ENCODE measurements at places on chromosomes 4 and X.
A peak's percentile ranks its signal among the peaks of the same experiment; 100 is the strongest.

DNA sequence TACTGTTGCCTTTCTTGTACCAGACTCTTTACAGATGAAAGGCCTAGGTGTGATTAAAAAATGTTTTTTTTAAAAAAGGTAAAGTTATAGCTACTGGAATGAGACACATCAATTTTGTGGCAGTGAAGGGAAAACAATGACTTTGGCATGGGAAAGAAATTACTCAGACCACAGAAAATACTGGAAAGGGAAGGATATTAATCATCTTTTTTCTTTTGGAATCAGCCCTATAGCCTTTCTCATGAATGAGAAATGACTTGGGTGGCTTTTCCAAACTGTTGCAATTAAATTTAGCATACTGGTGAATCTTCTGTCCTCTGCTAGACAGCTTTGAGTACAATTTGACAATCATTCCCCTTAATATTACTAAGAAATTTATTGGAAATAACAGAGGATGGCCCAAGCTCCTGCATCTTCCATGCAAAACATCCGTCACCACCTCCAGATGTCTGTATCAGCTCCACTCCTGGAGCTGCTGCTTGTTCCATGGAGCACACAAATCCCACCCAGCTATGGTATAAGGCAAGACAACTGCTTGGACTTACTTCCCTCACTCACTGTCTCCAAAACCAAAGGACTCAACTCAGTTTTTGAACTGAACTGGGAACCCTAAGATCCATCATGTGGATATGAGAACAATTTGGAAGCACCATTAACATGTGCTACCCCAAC lies 97.6 kb upstream of the ARSJ start:
- DNase-seq = no peak

DNA sequence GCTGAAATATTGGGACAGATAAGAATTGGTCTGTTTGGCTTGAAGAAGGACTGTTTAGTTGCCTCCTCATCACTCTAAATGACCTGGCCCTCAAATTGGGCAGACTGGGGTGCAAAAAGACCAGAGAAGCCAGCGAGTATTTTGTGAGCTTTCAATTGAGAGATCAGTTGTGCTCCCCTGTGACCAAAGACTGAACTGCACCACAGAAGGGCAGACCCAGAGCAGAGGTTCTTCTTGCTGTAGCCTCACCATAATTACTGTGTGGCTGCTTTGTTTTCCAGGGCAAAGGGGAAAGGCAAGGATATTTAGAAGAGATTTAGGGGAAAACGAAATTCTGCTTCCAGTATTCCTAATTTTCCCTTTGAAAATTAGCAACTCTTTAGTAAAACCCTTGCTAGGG lies 104.0 kb upstream of the MBNL3 start:
- no peak for DNase-seq

DNA sequence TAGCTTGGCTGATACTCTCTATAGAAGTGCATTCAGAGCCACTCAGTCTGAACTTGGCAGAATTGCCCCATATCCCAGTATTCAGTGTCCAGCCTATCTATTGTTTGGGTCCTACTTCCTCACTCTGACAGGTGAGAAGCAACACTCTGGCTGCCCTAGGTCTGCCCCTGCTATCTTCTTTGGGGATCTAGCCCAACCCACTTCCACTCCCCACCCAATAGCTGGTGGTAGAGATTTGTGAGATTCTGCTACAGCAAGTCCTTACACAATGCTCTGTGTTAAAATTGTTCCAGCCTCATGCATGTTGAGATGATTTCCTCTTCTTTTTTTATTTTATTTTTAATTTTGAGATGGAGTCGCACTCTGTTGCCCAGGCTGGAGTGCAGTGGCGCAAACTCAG lies 67.6 kb downstream of the TRIM2 start:
- no peak for DNase-seq

- no peak for DNase-seq
Observed at GRCh38 chrX:138020941-138021340, 455.0 kb downstream of the ZIC3 start.

GRCh38 chrX:100673397-100673953 lies 29.5 kb downstream of the SRPX2 start:
- no peak for DNase-seq

GRCh38 chr4:176186067-176186466 lies 9.3 kb downstream of the SPATA4 start:
- no peak for DNase-seq

DNA sequence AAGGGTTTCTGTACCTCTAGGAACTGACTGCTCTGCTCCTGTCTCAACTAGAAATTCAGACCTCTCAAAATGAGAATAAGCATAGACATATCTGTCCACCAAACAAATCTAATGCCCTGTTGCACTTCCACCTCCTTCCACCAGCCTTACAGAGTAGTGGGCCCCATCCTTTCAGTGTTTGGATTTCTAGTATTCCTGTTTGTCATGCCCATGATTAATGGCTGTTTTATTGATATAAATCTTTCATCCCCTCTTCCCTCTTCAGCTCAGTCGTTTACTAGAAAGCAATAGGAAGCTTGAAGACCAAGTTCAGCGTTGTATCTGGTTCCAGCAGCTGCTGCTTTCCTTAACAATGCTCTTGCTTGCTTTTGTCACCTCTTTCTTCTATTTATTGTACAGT lies 46.2 kb downstream of the MOSPD2 start:
- DNase-seq = no peak

DNA sequence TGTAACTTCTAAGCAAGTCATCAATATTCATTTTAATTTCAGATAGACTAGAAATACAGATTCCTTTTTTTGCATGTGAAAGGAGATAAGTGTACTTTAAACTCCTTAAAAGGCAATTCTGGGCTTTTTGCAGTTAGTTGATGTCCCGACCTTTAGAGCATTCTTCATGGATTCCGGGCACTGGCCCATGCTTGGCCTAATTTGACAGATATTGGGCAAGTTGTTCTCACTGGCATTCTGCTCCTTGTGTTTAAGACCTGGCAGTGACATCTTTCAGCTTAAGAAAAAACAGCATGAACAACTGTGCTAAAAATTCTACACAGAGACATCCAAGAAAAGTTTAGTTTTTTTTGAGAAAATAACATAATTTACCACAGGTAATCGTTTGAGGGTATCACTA lies 1037.2 kb downstream of the PCDH18 start:
- DNase-seq = no peak

- DNase-seq = no peak
Observed at GRCh38 chr4:62482355-62482754, 1282.2 kb downstream of the ADGRL3 start.

DNA sequence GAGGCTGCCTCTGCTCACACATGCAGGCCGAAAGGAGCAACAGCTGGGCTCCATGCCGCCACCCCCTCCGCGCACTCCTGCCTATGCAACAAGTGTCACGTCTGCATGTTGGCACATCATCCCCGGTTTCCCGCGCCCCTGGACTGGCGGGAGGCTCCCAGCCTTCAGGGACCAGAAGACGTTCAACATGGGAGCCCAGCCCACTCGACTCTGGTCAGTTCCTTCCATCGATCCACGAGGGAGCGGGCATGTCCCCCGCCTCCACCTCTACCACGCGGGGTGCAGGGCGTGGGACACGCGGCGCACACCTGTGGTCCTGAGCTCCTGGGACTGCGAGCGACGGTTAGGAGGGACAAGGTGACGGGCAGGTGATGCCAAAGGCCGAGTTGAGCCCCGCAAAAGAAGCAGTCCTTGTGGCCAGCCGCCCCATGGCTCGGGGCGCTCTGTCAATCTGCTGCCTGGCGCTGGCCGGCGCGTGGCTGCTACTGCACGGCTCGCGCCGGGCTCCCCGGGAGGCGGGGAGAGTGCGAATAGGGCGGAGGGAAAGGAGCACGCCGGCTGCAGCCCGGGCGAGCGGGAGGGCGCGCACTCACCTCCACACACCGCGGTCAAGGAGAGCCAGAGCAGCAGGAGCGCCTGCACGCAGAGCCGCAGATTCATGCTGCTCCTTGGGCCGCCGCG lies 645 bp downstream of the APLN start:
- DNase-seq = peak; percentile 22

DNA sequence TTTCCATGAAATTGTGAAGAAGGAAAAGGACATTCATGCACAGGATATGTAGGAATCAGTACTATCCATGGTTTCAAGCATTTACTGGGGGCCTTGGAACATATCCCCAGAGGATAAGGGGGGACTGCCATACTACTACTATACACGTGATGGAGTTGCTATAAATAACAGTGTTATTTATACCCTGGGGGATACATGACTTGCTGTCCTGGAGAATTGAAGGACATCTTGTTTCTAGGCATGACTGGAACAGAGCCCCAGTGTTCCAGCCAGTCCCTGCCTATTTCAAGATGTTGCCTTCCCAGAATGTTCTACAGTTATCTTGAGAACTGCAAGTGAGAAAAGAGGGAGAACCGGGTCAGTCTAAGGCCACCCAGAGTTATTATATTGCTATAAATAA lies 39.6 kb upstream of the ZNF81 start:
- DNase-seq = no peak

DNA sequence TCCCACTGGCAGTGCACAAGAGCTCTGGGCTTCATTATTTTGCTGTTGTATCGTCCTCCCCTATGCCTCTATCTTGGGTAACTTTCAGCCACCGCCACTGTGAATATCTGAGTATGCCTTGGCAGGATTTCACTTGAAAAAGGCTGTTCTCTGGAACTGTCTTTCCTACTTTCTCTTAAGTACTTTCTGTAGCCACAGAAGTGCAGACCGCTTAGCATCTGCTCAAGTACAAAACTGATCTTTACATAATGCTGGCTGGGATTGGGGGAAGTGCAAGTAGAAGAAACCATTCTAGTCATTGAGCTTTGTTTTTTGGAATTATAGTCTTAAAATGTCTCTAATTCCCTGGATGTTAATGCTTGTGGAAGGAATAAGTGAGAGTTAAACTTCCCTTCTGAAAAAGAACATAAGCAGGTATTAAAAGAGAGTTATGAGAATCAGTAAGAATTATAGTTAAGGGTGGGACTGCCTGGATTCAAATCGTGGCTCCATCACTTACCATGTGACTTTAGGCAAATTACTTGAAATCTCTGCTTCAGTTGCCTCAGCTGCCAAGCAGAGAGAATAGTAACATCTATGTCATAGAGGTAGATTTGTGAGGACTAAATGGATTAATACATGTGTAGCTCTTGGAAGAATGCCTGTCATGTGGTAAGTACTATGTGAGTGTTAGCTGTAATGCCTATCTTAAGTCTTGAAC lies 77.5 kb downstream of the MID1IP1 start:
- no peak for DNase-seq

GRCh38 chr4:48139691-48140090 lies 5.6 kb upstream of the TXK start:
- no peak for DNase-seq

DNA sequence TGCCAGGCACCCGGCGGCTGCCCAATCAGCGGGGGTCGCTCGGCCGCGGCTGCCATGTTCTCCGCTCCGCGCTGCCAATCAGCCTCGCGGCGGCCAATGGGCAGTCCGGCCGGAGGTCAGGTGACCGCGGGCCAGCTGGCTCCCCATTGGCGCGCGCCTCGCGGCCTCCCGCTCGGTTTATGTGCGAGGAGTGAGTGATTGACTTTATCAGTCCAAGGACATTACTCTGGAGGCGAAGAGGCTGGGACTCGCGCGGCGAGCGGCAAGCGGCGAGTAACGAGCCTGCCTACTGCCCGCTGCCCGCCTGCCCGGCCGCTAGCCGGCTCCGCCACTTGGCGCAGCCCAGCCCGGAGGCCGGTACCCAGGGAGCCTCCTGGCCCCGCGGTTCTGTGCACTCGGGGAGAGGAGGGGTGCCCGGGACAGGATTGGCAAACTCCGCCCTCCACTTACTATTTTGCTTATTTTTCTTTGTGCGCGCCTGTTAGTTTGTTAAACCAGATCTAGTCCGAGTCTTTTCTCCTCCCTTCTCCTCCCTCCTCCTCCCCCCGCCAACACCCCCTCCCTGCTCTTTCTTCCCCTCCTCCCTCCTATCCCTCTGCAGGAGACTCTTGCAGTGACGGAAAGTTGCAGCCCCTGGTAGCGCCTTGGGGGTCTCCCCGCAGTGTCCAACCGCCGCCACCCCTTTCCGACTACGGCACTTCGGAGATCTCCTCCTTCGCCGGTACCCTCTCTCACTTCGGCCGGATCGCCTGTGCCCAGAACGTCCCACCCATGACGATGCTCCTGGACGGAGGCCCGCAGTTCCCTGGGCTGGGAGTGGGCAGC lies at the start of gene ZIC3:
Gene ZIC3, plus strand, starts transcription at position 207 of the 825 bp plus-strand sequence. Its CDS starts 565 bp downstream, at position 772.
- no peak for DNase-seq

DNA sequence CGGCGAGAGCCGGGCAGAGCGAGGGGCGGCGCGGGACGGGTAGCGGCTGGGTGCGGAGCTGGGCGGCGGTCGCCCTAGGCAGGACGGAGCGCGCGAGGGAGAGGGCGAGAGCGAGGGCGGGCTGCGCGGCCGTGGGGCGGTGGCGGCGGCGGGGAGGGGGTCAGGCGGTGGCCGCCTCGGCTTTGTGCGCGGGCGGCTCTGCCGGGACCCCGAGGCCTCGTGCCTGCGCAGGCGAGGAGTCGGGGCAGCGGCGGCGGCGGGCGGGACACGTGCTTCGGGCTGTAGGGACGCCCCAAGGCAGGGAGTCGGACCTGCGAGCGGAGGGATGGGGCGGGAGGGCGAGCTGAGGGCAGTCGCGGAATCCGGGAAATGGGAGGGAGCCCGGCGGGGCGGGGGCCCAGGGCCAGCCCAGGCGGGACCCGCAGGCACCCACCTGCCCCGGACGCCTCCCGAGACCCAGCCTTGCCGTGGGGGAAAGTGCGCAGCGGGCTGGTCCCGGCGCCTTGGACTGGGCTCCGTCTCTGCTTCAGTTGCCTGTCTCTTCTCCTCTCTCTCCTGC lies 465 bp downstream of the BMPR1B start:
- peak; percentile 10 for DNase-seq

GRCh38 chr4:37455301-37456131 lies 211.0 kb downstream of the NWD2 start:
- DNase-seq = no peak

- peak; percentile 36 for DNase-seq
Observed at GRCh38 chr4:36285784-36286480, 4.5 kb downstream of the DTHD1 start.

- DNase-seq = no peak
Observed at GRCh38 chrX:133269168-133269567, 51.0 kb upstream of the TFDP3 start.

DNA sequence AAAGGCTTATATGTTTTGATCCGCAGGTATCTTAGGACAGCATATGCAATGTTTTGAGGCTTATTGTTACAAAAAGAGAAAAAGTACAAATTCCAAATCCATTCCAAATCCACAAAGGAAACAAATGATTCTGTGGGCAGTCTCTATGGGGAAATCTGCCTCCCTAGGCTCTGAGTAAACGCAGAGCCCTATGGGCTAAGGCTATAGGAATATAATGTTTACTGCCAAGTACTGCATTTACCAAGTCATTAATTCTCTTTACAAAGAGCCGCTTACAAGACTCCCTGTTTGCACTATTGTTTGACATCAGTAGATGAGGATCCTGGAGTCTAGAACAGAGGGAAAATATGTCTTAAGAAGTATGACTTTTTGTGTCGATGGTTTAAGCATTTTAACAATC lies 212.4 kb upstream of the GPC4 start:
- DNase-seq = no peak

DNA sequence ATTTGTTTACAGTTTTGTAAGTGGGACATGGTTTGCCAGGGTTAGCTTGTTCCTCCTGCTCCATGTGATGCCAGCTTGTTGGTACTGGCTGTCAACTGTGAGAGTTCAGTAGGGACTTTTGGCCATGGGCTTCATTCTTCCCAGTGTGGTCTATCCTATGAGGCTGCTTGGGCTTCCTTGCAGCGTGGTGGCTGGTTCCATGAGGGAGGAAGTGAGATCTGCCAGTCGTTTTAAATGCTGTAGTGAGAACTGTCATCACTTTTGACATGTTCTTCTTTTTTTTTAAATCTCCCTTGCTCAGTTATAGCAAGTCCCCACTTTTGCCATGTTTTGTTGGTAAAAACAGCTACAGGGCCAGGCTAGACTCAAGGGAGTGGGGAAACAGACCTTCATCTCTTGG lies 15.9 kb downstream of the NSD2 start:
- no peak for DNase-seq

GRCh38 chr4:17702641-17703040 lies 78.8 kb downstream of the FAM184B start:
- no peak for DNase-seq

Data from stimulated activated naive CD8-positive, alpha-beta T cell treated with anti-CD3 and anti-CD28 coated beads, Interleukin-15, Interleukin-2, amounts not matched to agents 100 U/mL and 50 U/mL, for 24 hours (primary cell).